ENCODE measurements at places on chromosomes 2 and 18. TPM values are rescaled to one million over a fixed set of nuclear protein-coding genes. Genes with fewer than 3 reads are reported as not detected.

Gene RGPD3
- 0.32 TPM for total RNA-seq

Gene CARF
- 7.1 TPM for total RNA-seq

Gene UGT1A10
- total RNA-seq = not detected

Gene CBLN2
- total RNA-seq = not detected

Gene PMAIP1
- 24.1 TPM for total RNA-seq

Gene NEU4
- 0.29 TPM for total RNA-seq

Gene CHRND
- not detected for total RNA-seq

Gene STRN
- 28.8 TPM for total RNA-seq

Gene ADD2
- total RNA-seq = 15.0 TPM

Gene NT5DC4
- total RNA-seq = not detected

Gene ARHGAP15
- total RNA-seq = 182 TPM

Gene GALNT3
- total RNA-seq = 15.4 TPM

Gene CCDC150
- 16.6 TPM for total RNA-seq

Gene VWC2L
- not detected for total RNA-seq

Gene C2orf72
- total RNA-seq = 0.10 TPM

Gene MC2R
- not detected for total RNA-seq

Gene IL36A
- 0.32 TPM for total RNA-seq

Gene NETO1
- total RNA-seq = not detected

Gene MYO7B
- total RNA-seq = 0.54 TPM

Gene NEU2
- total RNA-seq = not detected

Gene SPR
- 1.6 TPM for total RNA-seq

Gene POTEJ
- total RNA-seq = not detected

Gene COBLL1
- not detected for total RNA-seq

Gene FNDC4
- total RNA-seq = not detected

Gene LPIN1
- 81.1 TPM for total RNA-seq

Gene CSRNP3
- not detected for total RNA-seq

Gene ADCYAP1
- total RNA-seq = not detected

Gene HS1BP3
- total RNA-seq = 15.3 TPM

Data from T-helper 1 cell treated with Interleukin-12 subunit alpha and Interleukin-12 subunit beta and Interleukin-4 antibody, amounts not matched to agents 30 ng/mL and 1 ng/mL, for 36 hours (primary cell).